ENCODE measurements at places on chromosomes 16 and 17.

GRCh38 chr17:63452046-63452961, 6.2 kb upstream of the CYB561 start:
- no peak for DNase-seq

- no peak for DNase-seq
Measured at GRCh38 chr16:86952769-86953168, 364.4 kb downstream of the C16orf95 start.

DNA sequence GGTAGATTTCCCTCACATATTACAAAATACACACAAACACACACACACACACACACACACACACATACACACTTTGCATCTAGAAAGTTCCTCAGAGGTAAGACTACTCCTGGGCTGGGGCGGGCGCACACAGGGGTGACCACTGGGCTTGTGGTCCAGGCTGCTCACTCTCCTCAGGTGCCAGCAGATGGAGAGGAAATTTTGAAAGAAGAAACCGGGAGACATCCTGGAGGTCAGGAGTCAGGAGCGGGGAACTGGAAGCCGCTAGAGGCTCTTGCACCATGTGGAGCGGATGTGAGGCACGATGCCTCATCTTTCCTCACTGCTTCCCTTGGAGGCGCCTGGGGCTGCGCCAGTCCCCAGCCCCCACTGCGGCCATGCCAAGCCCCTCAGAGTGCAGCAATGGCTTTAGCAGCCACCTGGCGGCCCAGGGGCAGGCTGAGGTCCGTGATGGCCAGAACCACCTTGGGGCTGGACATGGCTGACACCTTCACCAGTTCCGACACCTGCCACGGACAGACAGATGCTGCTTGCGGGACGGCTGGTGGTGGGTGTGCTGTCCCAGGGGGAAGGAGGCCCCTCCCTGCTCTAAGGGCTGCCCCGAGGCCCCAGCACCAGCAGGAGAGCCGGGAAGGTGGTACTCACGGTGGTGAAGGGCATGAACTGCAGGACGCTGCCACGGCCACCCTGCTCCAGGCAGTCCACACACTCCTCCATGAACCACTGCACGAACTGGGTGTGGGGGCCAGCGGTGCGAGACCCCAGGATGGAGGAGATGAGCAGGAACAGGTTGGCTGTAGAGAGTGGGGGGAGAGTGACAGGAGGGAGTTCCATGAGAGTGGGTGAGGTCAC, 4.1 kb downstream of the CSF3 start:
- no peak for DNase-seq

DNA sequence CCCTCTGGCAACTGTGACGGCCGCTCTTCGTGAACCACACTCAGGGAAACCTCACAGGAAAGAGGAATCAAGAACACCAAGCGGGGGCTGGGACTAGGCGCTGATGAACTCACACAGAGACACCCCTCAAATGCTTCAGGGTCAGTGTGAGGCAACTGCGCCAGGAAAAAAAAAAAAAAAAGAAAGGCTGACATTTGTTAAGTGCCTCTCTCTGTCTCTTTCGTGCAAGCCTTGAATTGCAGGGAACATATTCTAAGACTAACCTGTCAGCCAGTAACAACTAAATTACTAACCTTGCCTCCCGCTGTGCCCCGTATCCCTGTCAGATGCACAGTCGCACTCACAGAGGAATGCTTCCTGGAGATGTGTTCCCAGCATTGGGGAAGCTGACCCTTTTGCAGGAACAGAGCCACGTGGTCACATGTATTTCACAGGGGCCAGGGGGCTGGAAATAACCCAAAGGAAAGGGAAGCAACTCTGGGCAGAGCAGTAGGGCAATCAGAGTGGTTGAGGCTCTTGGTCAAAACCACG, 247.8 kb downstream of the XYLT1 start:
- DNase-seq: no peak

GRCh38 chr17:37698132-37698910, 46.5 kb downstream of the HNF1B start:
- no peak for DNase-seq

DNA sequence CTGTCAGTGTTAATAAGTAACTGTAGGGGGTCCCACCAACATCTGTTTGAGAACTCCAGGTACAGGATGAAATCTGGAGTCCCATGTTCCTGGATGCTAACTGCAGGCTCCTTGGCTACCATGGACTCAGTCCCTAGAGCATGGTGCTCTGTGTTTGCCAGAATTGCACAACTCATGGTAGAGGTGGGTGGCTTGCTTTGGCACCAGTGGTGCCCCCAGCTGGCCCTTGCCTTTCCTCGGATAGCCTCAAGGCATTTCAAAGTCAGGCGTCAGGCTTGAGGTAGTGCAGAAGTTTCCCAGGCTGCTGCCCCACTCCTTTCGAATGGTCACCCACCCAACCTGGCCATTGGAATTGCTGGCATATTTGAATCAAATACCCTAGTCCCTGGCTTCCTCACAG, 179.9 kb downstream of the RBFOX1 start:
- no peak for DNase-seq

- DNase-seq: no peak
Measured at GRCh38 chr17:19311016-19311415, 51.5 kb downstream of the B9D1 start.

- no peak for DNase-seq
Measured at GRCh38 chr16:11412175-11412904, 67.1 kb downstream of the RMI2 start.

GRCh38 chr16:87054856-87055255, 262.3 kb downstream of the C16orf95 start:
- DNase-seq: no peak

DNA sequence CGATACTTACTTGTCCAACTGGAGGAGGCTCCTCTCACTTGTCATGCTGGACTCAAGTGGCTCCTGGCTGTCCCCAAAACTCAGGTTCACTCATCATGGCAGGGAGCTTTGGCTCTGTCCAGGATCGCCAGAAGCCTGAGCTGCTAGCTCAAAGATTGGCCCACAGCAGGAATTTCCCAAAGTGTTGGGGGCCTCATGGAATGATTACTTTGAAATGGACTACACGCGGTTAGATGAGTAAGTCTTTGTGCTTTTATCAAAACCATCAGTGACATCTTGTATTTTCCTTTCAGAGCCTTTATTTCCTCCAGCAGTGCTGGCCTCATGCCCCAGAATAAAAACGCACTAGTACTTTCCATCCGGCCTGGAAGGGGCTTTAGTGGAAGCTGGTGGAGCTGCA, 29.2 kb upstream of the PHB1 start:
- peak; percentile 48 for DNase-seq

DNA sequence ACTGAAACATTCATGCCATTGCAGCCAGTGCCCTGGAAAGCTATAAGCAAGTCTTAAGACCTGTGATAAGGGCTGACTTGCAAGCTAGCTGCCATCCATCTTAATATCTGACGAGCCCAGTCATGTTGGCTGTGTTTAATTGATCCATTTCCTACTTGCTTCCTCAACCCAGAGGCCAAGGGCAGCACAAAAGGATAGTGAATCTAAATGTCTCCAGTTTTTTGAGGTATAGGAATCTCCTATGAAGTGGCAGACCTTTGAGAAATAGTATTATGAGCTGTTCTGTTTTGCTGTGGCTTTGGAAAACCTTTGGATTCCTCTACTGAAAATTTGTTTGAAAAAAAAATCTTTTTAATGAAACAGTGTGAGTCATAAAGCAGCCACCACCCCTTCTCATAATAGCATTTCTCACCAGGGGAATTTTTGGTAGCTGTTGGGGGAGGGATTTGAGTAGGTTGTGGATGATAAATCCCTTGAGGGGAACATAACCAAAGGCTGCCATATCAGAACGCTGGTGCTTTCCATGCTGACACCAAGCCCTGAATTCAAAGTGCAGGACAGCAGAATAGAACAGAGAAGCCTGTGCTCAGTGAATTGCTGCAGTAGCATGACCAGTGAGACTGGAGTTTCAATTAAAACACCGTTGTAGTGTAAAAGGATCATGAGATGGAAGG, 12.9 kb downstream of the ZNRF1 start:
- DNase-seq: peak; percentile 15

GRCh38 chr17:17315142-17315821, 12.1 kb downstream of the NT5M start:
- DNase-seq: no peak

GRCh38 chr17:82519971-82520903, 705 bp downstream of the FOXK2 start:
- DNase-seq: no peak

DNA sequence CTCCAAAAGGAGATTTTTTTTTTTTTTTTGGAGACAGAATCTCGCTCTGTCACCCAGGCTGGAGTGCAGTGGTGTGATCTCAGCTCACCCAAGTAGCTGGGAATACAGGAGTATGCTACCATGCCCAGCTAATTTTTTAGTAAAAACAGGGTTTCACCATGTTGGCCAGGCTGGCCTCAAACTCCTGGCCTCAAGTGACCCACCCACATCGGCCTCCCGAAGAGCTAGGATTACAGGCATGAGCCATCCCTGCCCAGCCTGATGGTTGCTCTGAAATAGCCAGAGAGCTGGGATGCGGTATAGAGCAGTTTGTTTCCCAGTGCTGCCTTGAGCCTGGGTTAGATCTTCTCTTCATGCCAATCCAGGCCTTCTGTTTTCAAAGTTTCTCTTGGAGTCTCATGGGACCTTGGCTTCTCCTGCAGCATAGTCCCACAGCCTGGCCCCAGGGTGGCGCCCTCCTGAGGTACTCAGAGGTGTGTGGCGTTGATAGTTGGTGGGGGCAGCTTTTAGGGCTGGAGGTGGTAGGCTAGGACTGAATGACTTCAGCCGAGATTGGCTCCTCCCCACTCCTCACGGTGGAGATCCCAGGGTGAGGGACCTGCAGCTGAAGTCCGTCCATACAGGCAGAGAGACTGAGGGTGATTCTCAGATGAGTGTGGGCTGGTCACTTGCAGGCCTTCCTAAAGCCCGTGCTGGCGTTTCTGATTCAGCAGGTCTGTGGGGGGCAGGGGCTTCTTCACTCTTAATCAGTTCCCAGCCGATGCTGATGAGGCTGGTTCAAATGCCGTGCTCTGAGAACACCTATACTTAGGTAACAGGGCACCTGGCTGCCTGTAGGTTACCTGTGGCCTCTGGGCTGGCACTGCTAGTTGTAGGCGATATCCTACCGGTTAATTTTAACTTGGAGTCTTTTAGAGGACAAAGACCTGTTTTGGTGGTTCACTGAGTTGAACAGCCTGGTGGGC, 52.0 kb downstream of the TNFRSF13B start:
- DNase-seq: no peak

GRCh38 chr16:1929578-1930337, 11.5 kb upstream of the HS3ST6 start:
- peak; percentile 88 for DNase-seq

DNA sequence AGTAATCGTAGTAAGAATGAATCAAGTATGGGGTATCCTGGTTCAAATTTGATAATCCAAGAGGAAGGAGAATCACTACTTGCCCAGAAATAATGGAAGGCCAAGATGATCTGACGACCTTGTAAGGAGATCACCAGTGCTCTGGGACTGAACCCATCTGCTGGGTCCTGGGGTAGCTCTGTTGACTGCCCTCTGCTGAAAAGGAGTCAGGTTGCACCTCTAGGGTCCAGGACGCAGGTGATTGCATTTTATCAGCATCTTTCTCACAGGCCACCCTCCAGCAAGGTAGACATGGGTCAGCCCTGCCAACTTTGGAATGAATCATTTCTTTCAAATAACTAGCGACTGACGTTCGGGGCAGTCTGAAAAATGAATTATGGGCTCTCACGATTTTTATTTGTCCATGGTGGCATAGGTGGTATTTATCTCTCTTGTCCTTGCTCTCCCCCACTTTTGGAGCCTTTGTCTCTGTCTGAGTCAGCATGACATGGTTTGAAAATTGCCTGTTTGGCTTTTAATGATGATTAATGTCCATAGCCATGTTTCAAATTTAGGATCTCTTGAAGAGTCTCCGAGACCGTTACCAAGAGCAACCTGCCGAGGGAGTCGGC, 163.7 kb downstream of the MSI2 start:
- no peak for DNase-seq

DNA sequence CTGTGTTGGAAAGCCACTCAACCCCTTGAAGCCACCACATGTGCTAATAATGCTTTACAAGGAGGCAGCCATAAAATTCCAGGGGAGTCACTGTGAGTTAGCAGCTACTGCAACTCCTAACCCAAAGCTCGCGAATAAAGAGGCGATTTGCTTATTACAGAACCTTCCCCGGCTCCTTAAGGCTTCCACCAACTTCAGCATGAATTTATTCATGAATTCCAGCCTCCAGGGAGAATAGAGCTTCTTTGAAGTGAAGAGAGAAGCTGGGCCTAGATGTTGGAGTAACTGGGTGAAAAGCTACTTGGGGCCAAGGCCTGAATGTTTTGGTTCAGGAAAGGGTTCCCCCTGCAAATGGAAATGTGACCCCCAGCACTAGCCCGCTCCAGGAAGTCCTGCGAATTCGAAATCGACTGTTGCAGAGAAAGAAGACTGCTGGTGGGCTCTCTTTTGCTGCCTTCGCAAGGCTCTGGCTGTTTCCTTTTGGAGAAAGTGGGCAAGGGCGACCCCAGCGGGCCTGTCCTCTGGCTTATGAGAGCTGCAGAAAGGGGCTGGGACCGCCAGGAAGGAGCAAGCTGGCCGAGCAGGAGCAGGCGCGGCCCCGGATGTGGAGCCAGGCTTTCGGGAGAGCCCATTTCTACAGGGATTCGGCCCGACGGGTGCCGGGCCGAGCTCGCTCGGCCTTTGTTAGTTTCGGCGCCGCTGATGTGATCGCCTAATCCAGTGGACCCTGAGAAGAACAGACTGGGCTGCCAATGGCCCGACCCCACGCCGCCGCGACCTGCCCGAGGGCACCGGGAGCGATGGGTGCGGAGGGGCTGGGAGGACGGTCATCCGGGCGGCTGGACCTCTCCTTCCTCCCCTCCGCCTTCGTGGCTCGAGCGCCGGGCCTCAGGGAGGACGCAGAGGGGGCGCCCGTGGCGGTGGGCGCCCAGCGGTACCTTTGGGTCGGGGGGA, 7.6 kb downstream of the CBX8 start:
- DNase-seq: no peak

DNA sequence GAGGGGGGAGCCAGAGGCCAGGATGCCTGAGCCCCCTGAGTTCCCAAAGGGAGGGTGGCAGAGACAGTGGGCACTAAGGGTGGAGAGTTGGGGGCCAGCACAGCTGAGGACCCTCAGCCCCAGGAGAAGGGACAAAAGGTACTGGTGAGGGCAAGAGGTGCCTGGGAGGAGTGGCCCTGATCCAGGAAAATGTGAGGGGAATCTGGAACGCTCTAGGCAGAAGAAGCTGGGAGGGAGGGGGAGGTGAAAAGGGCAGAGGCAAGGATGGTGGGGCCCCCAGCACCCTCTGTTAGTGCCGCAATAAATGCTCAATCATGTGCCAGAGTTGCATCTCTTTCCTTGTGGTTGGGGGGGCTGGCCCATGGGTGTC, 1.1 kb downstream of the TCAP start:
- DNase-seq: no peak

GRCh38 chr17:50638966-50639713, 4.5 kb downstream of the ABCC3 start:
- no peak for DNase-seq
